Hippocampal formation (tissue), 2 donors: ENCODE measurements at places on chromosomes 12 and 14.

- DNase-seq = no peak
These were observed 89.6 kb downstream of the DAAM1 start for GRCh38 chr14:59278111-59278510.

DNA sequence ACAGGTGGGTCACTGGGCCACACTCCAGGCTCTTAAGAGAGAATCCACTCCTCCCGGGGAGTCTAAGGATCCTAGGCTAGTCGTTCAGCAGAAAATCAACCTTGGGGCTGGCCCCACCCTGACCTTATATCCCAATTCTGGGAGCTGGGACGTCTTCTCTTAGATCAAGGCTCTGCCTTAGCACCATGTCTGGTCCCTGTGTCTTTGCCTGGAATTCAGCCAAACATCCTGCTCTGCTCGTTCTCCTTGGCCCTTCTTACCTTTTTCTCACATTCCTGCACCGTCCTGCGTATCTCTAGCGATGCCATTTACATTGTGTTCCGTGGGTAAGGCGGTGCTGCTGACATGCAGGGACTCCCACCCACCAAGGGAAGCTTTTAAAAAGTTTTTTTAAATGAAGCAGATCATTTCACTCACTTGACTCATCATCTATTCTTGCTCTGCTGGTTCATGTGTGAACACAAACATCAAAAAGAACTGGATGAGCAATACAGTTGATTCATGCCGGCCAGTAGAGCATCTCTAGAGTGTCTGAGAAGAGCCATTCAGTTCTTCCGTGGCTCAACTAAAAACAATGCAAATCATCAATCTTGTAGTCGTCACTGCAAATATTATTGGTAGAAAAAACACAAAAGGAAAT, 50.2 kb downstream of the KCNK13 start:
- DNase-seq = no peak

- DNase-seq = no peak
These were observed 112.6 kb downstream of the RBM19 start for GRCh38 chr12:113853491-113853890.

DNA sequence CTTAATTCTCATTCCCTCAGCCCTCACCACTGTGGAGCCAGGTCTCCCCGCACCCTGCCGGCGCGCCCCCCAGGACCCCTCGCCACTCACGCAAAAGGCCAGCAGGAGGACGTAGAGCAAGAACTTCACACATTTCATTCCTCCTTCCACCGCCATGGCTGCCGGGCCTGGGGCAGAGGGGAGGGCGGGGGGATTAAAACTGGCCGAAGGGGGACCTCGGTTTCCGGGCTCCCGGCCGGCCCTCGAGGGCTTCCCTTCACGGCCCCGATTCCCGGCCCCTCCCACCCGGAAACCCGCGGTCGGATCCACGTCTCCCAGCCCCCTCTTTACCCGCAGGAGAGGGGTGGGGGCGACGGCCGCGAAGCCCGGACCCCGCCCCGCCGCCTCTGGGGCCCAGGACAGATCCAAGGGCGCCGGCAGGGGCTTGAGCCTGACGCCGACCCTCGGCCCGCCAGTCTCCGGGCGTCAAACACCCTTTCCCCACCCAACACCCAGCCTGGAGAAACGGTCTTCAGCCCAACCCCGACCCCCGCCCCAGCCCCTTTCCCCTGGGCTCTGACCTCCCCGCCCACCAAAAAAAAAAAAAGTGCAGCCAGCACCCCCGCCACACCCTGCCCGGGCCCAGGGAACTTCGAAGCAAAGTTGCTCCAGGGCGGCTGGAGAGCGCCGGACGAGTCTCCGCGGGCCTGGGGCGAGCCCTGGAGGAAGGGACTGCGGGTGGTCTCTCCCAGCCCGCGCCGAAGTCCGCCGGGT, 447 bp downstream of the CD63 start:
- DNase-seq = peak; percentile 59

GRCh38 chr14:105473033-105473676, 1.5 kb upstream of the CRIP2 start:
- no peak for DNase-seq

GRCh38 chr12:20628226-20628787, 66.8 kb upstream of the SLCO1C1 start:
- no peak for DNase-seq

GRCh38 chr14:82328442-82328841, 794.8 kb upstream of the SEL1L start:
- DNase-seq = no peak

GRCh38 chr14:22974530-22975313, 7.6 kb downstream of the AJUBA start:
- DNase-seq = no peak

DNA sequence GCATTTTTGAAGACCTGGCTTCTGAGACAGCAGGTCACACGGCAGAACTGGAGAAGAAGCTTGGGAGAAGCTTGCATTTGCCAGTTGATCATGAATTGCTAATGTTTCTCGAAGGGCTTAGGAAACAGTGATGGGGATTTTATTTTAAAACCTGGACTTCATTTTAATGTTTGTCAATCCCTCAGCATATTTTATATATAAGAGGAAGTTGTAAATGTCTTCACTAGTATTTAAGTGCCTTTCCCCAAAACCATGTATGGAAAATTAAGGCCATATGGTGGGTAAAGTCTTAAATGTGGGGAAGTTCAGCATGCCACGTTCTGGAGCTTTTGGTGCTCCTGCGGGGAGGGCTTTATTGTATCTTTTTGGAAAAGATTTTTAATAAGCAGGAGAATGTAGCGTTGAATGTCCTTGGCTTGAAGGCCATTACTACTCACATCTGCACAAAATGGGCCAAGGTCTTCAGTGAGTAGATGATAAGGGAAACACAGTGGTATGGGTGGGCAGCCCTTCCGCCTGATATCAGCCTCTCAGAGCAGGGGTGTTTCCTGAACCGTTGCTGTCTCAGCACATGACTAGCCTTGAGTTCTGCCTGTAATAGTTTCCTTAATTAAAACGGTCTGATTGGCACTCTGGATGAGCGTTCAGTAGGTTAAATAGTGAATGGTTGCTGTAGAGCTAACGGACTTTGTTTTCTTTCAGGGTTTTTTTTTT, 511.4 kb downstream of the PCNX1 start:
- DNase-seq = no peak

DNA sequence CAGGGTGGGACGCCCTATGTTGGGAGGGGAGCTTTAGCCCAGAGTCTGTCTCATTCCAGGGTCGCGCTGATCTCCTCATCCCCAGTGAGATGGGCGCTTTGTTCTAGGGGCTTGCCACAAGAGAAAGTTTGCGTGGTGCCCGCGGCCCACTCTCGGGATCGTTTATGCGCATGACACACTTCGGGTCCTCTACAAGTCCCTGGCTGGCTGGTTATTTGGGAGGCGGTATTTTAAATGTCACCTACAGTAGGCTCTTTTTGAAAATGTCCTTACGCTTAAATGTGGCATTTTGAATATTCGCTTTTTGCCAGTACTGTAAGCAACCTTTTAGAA, 541 bp downstream of the GOLT1B start:
- no peak for DNase-seq

DNA sequence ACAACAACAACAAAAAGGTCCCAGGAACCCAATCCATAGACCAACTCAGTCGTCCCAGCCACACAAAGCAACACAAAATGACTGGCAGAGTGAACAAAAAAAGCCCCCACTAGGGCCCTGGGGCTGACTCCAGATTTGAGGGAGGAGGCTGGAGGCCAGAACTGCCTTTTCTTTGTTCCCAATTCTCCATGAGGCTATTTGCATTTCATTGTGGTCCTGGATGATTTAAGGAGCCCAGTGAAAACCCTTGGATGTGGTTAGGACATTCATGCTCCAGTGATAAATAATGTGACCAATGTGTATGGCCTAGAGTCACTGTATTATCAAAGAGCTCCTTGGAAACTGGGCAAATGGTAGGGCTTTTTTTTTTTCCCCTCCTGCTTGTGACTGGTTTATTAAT, 192.9 kb downstream of the NUAK1 start:
- no peak for DNase-seq

GRCh38 chr12:15446807-15447206, 124.5 kb downstream of the PTPRO start:
- no peak for DNase-seq
